ENCODE measurements at places on chromosomes 3 and 15.

DNA sequence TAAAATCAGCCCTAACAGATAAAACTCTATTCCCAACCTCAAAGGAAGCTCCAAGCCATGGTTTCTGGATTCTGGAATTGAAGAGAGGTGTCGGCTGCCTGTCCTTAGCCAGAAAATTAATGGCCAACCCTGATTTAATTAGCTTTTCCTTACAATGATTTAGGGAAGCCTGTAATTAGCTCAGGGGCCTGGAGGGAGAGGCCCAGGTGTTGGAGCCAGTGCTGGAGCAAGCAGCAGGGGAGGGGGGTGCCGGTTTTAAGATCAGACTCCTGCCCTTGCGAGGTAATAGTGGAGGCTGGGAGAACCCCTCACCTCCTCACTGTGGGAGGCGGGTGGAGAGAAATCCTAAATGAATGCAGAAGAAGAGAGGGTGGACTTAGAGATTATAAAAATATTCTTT, 14.7 kb upstream of the ATP2B2 start:
- no peak for DNase-seq

DNA sequence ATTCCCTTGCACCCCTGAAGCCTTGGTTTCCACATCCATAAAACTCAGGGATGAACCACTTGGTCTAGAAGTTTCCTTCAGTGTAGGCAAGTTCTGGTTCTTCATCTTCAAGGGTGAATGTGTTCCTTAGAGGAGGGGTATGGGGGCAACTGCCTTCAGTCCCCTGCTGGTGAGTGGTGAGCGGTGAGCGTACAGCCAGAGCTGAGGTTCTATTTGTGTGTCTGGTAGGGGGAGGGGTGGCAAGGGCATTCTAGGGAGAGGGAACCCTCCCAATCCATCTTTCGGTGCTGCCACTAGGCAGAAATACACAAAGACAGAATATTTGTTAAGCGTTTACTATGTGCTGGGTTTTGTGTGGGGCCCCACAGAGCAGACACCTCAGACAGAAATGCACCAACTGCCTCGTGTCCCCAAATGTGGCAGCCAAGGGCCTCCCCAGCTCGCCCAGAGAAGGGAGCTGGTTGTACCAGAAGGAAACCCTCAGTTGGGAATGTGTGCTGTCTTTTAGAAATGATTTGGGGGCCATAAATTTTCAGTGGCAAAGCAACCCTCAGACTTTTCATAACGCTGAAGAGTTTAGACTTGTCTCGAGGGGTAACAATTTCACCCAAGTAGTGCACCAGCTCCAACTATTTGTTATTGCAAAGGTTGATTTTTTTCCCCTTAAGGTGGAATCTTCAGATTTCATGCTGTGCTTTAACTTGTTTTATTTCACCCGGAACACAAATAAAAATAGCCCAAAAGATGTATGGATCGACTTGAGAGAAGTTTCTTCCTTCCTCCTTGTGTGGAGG, 137.6 kb downstream of the FBLN2 start:
- no peak for DNase-seq

- no peak for DNase-seq
Measured at GRCh38 chr3:114101101-114101500, 44.6 kb downstream of the QTRT2 start.

DNA sequence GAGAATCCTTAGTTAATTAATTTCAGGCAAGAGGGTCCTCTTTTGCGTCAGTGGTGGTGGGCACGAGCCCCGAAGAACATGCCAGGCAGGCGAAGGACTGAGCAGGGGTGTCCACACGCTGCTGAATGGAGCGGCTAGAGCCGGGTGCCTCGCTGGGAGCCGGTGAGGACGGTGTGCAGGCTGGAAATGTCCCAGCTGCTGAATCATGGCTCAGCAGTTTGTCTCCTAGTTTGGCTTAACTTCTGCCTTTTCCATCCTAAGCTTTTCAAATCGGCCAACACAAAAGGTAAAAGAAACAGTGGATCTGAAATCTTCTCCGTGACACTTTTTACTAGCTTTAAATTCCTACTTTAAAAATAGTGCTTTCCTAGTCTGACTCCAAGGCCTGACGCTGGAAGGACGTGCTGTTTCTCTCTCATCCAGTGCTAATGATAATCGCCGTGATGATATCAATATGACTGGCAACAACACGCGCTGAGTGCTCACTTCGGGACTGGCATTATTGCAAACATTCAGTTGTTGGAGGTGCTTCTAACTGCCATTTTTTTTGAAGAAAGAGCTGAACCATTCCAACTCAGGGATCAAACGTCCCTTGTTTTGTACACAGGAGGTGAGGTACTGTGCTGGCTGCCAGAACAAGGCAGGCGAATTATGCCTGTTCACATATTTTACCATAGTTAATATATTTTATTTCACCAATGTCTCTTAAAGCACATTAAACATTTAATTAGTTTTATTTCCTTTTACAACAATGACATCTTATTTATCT, 19.8 kb downstream of the PCSK6 start:
- no peak for DNase-seq

Measured in cerebellar nuclear complex (tissue), 1 donor.